ENCODE measurements at places on chromosomes 16 and 17.

DNA sequence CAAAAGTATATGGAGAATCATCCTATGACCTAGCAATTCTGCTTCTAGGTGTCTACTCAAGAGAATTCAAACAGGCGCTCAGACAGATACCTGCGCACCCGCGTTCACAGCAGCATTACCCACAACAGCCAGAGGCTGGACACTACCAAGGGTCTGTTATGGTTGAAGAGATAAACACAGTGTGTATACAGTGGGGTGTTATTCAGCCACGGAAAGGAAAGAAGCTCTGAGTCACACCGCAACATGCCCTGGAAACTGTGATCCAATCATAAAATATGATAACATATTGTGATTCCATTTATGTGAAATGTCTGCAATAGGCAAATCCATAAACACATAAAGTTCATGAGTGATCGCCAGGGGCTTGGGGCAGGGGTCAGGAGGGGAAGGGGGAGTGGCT, 18.0 kb upstream of the JPH3 start:
- DNase-seq = no peak

GRCh38 chr16:2483939-2484897, 9.3 kb downstream of the TBC1D24 start:
- DNase-seq = no peak

- no peak for DNase-seq
Measured at GRCh38 chr16:61419791-61420190, 616.4 kb downstream of the CDH8 start.

DNA sequence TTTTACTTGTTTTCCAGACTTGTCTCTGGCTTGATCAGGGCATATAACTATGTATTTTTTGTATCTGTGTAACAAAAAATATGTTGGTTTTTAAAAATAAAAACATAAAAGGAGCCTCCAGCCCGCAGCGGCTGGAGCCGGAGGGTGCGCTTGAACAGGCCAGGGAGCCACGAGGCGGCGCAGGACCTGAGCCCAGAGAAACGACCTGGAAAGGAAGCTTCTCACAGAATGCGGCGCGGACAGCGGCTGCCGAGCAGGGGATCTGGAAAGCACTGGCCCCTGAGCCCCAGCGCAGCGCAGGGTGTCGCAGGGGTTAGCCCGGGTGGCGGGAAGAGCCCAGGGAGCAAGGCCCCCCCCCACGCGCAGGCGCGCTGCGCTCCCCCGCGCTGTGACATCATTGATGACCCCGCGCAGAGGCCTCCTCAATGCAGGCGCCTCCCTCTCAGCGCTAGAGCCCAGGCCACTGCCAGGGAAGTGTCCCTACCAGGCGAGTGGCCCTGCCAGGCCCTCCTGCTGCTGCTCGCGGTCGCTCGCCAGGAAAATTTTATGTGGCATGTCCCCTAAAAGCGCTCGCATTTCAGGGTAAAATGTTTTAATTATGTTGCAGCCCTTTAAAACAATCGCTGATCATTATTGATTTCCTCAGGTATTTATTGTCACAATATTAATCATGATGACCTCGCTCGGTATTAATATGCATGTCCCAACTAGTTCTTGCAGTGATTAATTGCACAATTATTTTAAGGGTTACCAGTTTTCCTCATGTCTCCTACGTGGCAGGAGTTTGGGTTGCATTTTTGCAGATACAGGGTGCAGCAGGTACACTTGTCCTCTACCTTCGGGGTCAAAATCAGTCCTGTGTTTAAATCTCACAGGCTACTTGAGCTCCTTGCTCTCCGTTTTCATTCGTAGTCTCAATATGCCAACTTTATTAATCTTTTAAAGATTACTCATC, 134.2 kb downstream of the USP22 start:
- DNase-seq = peak; percentile 67

DNA sequence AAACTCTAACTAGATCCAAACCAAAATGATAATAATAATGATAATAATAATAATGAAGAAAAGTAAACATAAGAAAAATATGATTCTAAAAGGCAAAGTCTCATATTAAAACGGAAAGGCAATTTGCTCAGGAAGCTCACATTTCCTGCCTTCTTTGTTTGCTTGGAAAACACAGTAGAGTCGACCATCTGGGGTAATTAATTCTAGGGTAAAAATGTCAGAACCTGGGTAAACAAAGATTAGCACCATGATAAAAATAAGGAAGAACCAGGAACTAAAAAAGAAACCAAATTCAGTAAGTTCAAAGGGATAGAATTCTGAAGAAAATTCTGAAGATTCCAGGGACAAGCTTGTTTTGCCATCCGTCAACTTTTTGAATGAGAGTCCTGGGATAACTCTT, 16.2 kb downstream of the KRABD2 start:
- DNase-seq = no peak

DNA sequence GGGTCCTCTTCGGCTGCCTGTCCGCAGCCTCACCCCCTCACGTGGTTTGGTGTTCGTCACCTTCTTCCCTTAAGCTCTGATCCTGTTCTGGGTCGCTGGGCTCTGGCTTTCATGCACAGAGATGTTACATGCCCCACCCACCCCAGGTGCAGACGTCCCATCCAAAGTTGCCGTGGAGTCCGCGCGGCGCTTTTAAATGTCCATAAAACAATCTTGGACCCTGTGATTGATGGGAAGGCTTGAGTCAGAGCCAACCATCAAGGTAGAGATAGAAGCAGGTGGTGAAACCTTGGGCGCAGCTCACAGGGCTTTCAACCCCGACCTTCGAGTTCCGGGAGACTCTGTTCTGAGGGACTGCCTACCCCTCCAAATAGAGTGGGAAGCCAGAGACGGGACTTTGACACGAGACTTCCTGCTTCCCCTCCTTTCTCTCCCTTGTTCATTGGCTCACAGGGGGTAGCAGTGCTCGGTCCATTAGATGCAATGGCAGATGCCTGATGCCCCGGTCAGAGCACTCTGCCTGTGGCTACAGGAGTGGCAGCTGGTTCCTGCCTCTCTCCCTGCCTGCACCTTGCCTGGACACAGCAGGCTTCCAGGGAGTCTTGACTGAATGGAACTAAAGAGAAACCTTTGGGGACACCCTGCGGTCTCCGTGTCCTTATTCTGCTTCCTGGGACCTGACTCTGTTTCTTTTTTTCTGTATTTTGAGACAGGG, 4.0 kb downstream of the ENGASE start:
- no peak for DNase-seq

GRCh38 chr16:12120217-12120981, 143.9 kb downstream of the SNX29 start:
- DNase-seq = no peak

GRCh38 chr16:70701998-70702397, 16.1 kb upstream of the MTSS2 start:
- no peak for DNase-seq

- no peak for DNase-seq
Measured at GRCh38 chr16:29674188-29674587, 4.8 kb upstream of the QPRT start.

DNA sequence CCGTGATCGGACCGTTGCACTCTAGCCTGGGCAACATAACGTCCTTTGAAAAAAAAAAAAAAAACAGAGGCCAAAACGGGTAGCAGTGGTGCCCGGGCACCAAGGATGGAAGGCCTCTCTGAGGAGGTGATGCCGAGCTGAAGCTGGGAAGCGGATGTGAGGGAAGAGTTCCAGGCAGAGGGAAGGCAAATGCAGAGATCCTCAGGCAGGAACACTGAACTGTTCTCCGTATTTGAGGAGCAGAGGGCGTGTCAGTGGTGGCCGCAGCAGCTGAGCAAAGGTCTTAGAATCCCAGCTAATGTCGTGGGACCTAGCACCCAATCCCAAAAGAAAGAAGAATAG, 656 bp upstream of the KCTD13 start:
- DNase-seq = no peak

GRCh38 chr16:75074920-75075687, 41.5 kb downstream of the LDHD start:
- DNase-seq = peak; percentile 70

DNA sequence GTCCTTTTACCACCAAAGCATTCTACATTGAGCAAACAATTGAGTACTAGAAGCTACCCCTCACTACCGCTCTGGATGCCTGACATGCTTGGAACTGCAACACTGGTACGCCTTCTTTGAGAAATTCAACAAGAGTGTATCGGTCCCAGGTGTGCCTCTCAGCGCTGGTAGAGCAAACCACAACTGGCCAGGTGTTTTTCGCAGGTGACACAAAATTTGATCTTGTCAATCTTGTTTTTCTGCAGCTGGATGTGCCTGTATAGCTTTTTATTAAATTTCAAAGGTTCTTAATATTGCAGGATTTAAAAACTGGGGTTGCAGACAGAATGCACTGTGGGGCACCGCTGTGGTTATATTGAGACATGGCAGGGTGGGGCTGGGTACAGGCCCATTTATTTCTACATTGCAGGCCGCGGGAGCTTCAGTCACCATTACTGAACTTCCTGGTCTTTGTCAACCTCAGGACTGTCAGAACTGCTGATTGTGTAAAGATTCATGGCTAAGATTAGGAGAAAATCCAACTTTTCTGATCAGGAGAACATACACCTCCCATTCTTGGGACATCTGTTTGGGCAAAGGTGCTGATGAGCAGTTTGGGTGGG, 4.5 kb upstream of the SNX20 start:
- no peak for DNase-seq

DNA sequence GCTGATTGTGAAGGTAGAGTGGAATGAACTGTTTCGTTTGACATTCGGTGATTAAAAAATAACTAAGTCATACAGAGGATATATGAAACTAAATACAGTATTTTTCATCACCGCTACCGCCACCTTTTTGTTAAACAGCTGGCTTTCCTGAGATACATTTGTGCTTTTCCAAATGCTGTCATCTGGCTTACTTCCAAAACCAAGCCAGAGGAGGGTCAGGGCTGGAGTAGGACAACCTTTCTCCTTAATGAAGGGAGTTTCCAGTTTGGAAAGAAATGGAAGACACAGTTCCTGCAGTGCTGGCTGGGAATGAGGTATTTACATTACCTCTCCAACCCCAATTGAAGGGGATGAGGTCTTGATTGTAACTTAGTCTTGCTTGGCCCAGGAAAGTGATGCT, 3.2 kb downstream of the TNRC6C start:
- DNase-seq = no peak

GRCh38 chr17:64426596-64426995, 22.3 kb upstream of the MILR1 start:
- no peak for DNase-seq

- DNase-seq = no peak
Measured at GRCh38 chr16:16073001-16073545, 123.7 kb downstream of the ABCC1 start.

GRCh38 chr17:44257815-44258760, 9.8 kb downstream of the SLC4A1 start:
- DNase-seq = no peak

DNA sequence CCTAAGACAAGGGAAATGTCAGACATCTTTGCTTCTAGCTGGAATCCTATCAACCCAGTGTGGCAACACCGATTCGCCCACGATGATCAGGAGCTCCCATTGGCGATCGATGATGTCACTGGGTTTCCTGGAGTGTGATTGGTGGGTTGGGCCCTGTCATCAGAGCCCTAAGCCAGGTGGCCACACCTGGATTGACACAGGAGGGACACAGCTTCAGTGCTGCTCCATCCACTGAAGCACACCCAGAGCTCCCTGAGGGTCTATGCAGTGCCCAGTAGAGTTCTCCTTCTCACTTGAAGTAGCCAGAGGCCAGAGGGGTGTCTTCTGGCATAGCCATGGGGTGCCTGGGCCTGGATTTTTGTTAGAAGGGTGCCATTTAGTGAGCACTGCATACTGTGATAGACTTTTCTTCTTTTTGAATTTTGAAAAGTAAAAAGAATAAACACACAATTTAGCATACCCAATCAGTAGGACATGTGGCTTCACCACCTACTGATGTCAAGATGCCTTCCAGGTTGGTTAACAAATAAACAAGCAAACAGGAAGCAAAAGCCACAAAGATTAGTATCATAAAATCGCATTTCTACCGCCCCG, 77.6 kb downstream of the CMIP start:
- DNase-seq = peak; percentile 18
